ENCODE measurements at places on chromosomes 16 and 17.

DNA sequence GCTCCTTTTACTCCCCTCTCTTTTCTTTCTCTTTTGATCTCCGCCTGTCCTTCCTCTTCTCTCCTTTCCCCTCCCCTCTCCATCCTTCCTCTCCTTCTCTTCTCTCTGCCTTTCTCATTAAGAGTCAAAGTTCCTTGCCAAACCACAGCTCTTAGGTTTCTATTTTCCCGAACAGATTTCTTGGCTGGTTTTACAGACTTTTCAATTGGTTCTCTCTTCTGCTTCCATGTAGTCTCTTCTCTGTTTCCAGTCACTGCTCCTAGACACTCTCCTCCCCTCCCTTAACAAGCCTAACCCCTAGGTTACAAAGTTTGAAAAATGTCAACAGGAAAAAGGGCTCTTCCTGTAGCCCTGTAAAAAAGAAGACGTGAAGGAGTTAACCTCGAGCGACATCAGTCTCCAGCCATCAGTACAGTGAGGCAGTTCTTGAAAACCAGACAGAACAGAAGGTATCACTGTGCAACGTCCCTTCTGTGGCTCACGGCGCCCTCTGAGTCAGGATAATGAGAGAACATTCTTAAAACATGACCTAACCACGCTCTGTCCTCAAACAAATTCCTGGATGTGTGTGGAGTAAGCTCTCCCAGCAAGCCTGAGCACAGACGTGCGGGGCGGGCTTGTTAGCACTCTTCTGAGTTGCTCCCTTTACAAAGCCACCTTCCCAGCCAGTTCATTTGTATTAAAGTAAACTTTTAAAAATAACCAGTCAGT lies 11.6 kb upstream of the MARCHF10 start:
- DNase-seq: no peak

DNA sequence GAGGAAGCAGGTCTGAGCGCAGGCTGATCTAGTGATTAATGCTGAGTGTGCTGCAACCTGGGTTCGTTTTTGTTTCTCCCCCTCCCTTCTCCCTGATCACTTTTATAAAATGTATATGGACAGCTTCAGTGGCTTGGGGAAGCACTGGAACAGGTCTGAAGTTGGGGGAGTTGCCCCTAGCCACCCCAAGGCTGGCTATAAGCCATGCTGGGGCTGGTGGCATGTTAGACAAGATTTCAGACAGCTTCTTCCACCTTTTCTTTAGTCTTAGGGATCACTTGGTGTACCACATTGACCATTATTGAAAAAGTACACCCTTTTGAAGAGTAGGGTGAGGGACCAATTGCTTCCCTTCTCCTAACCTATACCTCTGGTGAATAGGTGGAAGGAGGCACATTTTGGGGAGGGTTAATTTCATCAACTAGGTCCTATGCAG lies 3.8 kb upstream of the VAC14 start:
- DNase-seq: no peak

DNA sequence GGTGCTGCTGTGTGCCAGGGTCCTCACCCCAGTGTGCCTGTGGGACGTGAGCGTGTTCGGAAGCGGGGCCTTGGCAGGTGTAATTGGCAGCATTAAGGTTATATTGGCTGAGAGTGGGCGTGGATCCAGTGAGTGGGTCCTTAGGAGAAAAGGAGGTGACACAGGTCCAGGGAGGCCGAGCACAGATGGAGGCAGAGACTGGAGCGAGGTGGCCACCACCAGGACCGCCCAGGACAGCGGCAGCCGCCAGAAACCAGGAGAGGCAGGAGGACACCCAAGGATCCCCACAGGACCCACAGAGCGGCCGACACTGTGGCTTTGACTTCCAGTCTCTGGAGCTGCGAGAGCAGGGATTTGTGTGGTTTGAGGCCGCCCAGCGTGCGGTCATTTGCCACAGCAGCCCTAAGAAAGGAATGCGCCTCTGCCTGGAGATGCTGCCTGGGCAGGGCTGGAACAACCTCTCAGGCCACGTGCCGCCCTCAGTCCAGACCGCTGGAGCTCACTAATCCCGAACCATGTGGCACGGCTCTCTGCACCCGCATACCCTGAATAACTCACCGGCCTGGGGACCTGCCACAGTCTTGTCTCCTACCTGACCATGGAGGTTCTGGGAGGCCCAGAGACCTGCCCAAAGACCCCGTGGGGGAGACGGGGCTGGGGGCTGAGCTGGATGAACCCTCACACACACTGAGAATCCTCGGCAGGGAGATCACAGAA lies 45.4 kb downstream of the SOX8 start:
- DNase-seq: no peak

DNA sequence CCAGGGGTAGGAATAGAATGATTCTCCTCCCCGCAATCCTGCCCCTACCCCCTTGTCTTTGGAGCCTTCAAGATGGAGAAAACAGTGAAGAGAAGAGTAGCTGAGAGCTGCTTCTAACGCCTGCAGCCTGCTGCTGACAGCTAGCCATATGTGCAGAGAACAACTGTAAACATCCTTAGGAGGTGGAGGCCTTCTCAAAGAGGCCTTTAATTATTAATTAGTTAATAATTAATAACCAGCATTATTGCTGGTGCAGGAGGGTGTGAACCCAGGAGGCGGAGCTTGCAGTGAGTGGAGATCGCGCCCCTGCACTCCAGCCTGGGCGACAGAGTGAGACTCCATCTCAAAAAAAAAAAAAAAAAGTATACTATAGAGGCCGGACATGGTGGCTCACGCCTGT lies 8.5 kb downstream of the BFAR start:
- DNase-seq: no peak

GRCh38 chr17:72421128-72422092 lies 300.6 kb downstream of the SOX9 start:
- DNase-seq: no peak

DNA sequence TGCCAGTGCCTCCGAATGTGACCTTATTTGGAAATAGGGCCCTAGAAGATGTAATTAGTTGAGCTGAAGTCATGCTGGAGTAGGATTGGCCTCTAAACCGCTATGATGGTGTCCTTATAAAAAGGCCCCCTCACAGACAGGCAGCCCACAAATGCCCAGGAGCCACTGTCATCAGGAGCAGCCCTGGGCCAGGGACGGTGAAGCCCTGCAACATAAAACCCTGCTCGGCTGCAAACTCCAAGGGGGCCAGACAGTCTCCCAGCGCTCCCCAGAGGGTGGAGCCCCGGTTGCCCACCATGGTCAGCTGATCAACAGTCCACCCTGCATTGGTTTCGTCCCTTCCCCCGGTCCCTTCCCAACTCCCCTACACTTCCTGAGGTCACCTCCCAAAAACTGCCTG lies 351.7 kb downstream of the FOXL1 start:
- DNase-seq: no peak
